Parietal lobe (tissue), 2 donors: ENCODE measurements at places on chromosomes 11 and 22. TPM values are rescaled to one million over a fixed set of nuclear protein-coding genes. Genes with fewer than 3 reads are reported as not detected.

The PVALB gene
- total RNA-seq: not detected

The TBX10 gene
- not detected for total RNA-seq

The SLC22A9 gene
- total RNA-seq: not detected

The FXYD6 gene
- 222 TPM for total RNA-seq

The FOXRED2 gene
- 12.2 TPM for total RNA-seq

The MCAM gene
- 12.8 TPM for total RNA-seq

The ACTN3 gene
- total RNA-seq: not detected

The BRSK2 gene
- total RNA-seq: 54.5 TPM

The IFITM10 gene
- 0.94 TPM for total RNA-seq

The ANO3 gene
- total RNA-seq: 7.2 TPM

The CAVIN3 gene
- total RNA-seq: 2.2 TPM

The CLMP gene
- 61.3 TPM for total RNA-seq

The DDX25 gene
- total RNA-seq: 23.2 TPM

The MRGPRX3 gene
- not detected for total RNA-seq

The APOL6 gene
- total RNA-seq: 0.63 TPM

The A4GALT gene
- 0.94 TPM for total RNA-seq

The PNPLA5 gene
- total RNA-seq: not detected

The PANX3 gene
- not detected for total RNA-seq

The CRYBB3 gene
- not detected for total RNA-seq

The CSTPP1 gene
- 109 TPM for total RNA-seq

The CDC45 gene
- 6.6 TPM for total RNA-seq

The NRGN gene
- total RNA-seq: 1.9 TPM

The VWCE gene
- 7.2 TPM for total RNA-seq

The HBB gene
- 141 TPM for total RNA-seq

The CCDC89 gene
- total RNA-seq: 0.63 TPM

The TRIM5 gene
- 6.6 TPM for total RNA-seq

The NXPE2 gene
- 0.94 TPM for total RNA-seq

The SHISA8 gene
- total RNA-seq: not detected

The EXPH5 gene
- total RNA-seq: 0.94 TPM

The PNPLA3 gene
- total RNA-seq: 23.8 TPM

The APOA1 gene
- total RNA-seq: 0.63 TPM

The BEST1 gene
- 1.9 TPM for total RNA-seq

The NEFH gene
- total RNA-seq: 0.63 TPM

The BTG4 gene
- total RNA-seq: not detected

The OLFML1 gene
- total RNA-seq: 0.94 TPM

The SLC22A6 gene
- 1.3 TPM for total RNA-seq

The YPEL1 gene
- 89.5 TPM for total RNA-seq

The APOBEC3F gene
- not detected for total RNA-seq

The ACCS gene
- 32.2 TPM for total RNA-seq

The C11orf87 gene
- total RNA-seq: 25.4 TPM

The MYOD1 gene
- not detected for total RNA-seq

The OR4D5 gene
- total RNA-seq: not detected

The FAM118B gene
- total RNA-seq: 29.1 TPM

The PTGDR2 gene
- total RNA-seq: 1.3 TPM

The CACNA1I gene
- 13.5 TPM for total RNA-seq

The GLB1L2 gene
- total RNA-seq: 2.2 TPM

The TMPRSS13 gene
- 0.63 TPM for total RNA-seq

The GAB4 gene
- not detected for total RNA-seq

The OR8A1 gene
- not detected for total RNA-seq
